ENCODE measurements at places on chromosomes 12 and 14.

DNA sequence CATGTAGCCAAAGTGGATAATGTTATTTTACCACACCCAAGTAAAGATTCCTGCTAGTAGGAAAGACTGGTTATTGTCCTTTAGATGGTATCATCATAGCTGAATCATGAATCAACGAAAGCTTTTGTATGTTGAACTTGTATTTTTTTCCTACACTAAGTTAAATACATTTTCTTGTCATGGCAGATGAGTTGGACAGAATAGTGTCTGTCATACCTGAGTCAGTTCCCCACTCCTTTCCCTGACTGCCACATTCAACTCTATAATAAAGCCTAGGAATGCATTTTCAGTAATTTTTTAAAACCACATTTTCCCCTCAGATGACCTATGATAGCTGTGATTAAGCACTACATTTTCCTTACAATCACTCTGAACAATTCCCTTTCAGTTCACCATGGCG is 9.3 kb upstream of the PTHLH start:
- DNase-seq: peak; percentile 74

GRCh38 chr14:61573748-61574513 is 121.4 kb upstream of the HIF1A start:
- DNase-seq: peak; percentile 77

DNA sequence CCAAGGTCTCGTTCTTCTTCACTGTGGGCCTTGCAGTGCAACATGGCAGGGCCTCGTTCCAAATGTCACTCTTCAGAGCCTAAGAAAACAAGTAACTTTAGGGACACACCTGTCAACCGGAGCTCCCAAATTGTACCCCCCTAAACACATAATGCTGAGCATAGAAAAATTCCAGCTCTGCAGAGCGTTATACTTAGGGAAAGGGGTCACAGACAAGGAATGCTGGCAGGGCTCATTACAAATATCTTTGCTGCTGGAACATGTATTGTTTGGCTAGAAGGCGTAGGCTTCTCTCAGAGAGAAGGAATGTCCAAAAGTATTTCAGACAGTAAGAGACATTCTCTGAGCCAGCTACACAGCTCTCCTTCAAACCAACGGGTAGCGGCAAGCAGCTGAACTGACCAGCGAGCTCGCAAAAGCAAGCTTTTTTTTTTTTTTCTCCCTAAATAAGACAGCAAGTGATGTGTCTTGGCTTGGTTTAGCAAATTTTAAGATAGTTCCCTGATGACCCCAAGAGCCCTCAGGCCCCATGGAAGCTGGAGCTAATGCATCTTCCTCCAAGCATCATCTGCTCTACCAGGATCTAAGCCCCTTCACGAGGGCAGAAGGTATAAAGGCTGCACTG is 24.5 kb downstream of the SSH1 start:
- peak; percentile 96 for DNase-seq

GRCh38 chr12:56082967-56083366 is 3.0 kb downstream of the ERBB3 start:
- DNase-seq: no peak

GRCh38 chr12:31033681-31034080 is 40.0 kb upstream of the DDX11 start:
- peak; percentile 4 for DNase-seq

- no peak for DNase-seq
Measured at GRCh38 chr12:59181196-59181777, 261.0 kb upstream of the LRIG3 start.

- no peak for DNase-seq
Measured at GRCh38 chr12:6666211-6666610, 3.3 kb upstream of the ING4 start.

- no peak for DNase-seq
Measured at GRCh38 chr12:68958322-68958721, 25.4 kb upstream of the CPM start.

- DNase-seq: no peak
Measured at GRCh38 chr14:51432302-51432948, 192.4 kb downstream of the TMX1 start.

- DNase-seq: no peak
Measured at GRCh38 chr14:58245562-58245961, 919 bp downstream of the PSMA3 start.

DNA sequence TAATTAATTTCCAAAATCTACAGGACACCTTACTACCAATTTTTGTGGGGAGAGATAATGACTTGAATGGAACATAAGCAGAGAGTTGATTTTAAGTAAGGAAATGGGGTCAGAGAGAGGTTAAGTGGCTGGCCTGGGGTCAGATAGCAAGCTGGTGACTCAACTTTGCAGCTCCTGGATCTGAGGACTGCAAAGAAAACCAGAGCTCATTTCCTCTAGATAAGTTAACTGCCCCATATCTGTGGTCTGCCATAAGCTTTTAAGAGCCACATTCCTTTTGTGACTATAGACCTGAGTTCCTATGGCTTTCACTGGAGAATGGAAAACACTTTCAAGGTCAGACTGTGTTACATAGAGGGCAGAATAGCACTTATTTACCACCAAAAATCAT is 201.2 kb upstream of the PRICKLE1 start:
- DNase-seq: peak; percentile 94

DNA sequence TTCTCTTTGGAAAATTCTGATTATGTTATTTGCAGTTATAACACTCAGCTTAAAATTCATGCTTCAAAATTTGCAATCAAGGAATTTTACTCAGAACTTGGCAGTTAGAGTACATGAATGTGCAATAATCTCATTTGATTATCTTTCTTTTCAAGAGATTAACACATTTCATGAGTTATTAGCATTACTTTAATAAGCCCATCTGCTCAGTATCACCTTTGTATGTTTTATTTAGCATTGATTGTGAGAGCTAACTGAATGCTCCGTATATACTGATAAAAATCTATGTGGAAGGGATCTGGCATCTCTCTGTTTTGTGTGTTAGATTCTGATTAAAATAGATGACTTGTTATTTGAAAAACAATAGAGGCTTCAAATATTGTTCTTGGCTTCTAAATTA is 55.6 kb upstream of the CPNE8 start:
- no peak for DNase-seq

GRCh38 chr12:116092776-116093175 is 184.7 kb downstream of the MED13L start:
- no peak for DNase-seq

DNA sequence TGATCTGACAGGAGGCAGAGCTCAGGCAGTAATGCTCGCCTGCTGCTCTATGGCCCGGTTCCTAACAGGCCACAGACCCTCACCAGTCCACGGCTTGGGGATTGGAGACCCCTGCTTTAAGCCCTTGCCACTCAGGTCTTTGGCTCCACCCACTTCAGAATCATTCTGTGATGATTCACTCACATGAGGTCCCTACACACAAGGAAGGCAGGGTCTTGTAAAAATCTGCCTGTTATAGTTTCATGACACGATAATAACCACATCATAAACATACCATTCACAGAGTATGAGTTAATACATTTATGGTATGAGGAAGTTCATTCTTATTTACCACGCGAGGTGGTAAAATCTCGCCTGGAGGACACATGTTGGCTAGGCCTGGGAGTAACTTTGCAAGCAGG is 29.0 kb upstream of the MAX start:
- DNase-seq: peak; percentile 83

DNA sequence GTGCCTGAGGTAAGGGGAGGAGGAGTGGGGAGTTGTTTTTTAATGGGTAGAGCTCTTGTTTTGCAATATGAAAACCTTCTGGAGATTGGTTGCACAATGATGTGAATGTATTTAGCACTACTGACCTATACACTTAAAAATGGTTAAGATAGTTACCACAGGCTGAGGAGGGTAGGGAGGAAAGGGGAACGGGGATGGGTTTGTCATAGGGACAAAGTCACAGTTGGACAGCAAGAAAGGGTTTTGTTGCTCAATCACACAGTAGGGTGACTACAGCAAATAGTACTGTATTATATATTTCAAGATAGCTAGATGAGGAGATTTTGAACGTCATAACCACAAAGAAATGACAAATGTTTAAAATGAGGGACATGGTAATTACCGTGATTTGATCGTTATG is 1562.4 kb downstream of the AACS start:
- DNase-seq: no peak

GRCh38 chr12:92064422-92064821 is 81.2 kb downstream of the BTG1 start:
- DNase-seq: no peak

DNA sequence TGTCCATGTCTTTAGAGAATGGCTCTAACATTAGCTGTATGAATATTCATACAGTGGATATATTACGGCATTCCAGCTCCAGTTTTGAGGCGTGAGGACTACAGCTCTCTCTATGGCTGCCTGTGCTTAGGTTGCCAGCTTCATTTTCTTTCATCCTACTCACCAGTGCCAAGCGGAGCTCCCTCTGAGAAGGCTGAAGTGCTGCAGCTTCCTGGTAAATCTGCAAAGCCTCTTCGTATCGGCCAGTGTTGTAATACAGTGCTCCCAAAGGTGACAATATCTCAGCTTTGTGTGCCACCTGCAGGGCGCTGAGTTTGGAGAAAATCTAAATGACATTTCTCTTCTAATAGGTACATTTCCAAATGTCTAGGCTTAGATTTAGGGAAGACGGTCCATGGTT is 19.8 kb upstream of the OVCH1 start:
- no peak for DNase-seq

DNA sequence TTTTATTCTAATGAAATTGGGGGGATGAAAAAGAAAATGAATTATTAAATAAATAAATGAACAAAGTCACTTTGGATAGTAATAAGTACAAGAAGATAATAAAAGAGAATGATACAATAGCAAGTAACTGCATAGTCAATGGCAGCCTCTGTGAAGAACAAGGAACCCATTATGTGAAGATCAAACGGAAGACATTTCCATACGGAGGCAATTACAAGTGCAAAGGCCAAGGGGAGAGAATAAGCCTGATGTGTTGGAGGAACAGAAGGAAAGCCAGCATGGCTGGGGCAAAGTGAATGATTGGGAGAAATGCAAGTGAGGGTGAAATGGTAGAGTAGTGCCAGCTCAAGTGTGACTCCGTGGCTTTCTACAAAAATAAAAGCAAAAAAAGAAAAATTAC is 43.9 kb upstream of the CHPT1 start:
- DNase-seq: no peak

- peak; percentile 89 for DNase-seq
Measured at GRCh38 chr14:38357557-38357956, 101.7 kb upstream of the CLEC14A start.

- DNase-seq: no peak
Measured at GRCh38 chr12:51131745-51132521, 41.0 kb downstream of the TFCP2 start.

- DNase-seq: no peak
Measured at GRCh38 chr14:77554816-77555599, 56.4 kb upstream of the ISM2 start.

DNA sequence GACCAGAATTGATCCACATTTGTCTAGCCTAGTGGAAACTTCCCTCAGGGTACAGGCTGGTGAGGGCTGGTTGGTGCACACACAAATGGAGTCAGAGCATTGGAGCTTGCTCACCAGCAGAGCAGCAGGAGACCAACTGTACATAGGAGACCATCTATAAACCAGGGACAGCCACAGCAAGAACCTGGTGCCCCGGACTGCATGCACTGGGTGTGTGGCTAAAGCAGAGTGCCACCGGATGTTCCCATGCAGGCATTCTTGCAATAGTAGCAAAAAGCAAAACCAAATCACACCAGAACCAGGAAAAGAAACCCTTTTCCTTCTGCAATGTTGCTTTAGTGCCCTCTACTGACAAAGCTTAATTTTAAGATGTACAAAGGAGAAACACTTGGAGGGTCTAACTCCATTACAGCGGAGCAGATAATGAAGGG is 136.4 kb downstream of the MDGA2 start:
- no peak for DNase-seq

GRCh38 chr14:54252072-54252730 is 144.6 kb upstream of the CDKN3 start:
- peak; percentile 79 for DNase-seq

DNA sequence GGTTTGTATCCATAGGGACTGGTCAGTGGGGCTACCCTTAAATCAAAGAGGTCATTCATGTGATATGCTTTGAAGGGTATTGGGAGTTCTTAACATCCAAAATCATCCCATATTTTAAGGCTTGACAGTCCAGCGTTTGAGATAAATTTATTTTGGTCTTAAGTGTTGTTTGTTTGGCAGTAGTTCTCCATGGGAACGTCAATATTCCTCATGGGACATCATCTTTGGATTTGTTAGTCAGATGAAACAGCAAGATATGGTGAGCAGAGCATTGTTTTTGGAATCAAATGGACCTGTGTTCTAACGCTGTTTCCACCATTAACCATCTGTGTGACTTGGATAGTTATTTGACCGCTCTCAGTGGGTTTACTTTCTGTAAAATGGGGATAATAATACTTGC is 45.9 kb upstream of the GSG1 start:
- DNase-seq: no peak

DNA sequence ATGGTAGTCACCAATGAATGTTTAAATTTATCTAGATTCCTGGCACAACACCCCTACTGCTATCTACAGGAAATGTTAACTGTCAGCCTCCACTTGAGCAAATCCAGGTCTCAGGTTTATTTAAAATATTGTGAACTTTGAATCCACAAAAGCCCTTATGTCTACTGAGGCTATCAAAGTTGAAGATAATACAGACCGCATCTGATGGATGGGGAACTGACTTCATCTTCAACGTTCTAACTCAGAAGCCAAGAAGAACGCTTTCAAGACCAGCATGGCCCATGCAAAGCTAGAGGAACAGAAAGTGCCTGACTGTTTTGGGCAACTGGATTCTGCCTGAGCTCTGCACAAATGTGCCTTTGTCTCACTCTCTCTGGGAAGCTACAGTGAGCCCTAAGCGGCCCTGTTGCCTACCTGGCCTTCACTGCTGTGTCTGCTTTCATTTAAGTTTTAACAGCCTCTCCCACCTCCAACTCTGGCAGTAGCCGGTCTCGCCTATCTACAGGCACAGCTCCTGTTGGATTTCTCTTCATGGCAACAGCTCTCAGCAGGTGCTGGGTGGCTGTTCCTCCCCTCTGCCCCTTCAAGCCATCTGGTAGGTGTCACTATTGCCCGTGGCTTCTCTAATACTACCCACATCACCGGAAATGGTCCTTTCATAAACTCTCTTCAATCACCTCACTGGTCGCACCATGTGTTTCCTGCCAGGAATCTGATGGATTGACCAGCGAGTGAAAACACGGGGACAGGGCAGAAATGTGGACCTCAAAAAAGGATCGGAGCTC is 112.1 kb upstream of the OVCH1 start:
- DNase-seq: no peak

DNA sequence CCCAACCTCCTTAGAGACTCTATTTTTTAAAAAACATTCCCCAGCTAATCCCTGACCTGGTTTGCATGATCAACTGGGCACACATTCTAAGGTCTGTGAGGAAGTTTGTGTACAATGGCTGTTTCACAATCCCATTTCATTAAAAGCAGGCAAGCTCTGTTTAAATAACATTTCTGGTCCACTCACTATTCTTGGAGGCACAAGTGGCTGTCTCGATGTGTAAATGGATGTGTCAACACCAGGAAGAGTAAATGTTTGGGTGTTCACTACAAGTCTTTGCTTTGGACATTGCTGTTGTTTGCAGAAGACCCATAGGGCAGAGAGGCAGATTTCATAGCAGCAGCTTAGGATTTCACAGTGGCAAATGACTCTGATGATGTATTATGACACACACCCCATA is 98.3 kb downstream of the PDZRN4 start:
- DNase-seq: no peak

- no peak for DNase-seq
Measured at GRCh38 chr12:3492793-3493042, 1.7 kb downstream of the PRMT8 start.

- peak; percentile 20 for DNase-seq
Measured at GRCh38 chr14:32306549-32306948, 22.5 kb upstream of the AKAP6 start.

GRCh38 chr14:102217987-102218421 is 78.3 kb downstream of the WDR20 start:
- DNase-seq: no peak

- no peak for DNase-seq
Measured at GRCh38 chr14:91123201-91123600, 9.3 kb downstream of the DGLUCY start.

All from EH (cell line).